Dorsolateral prefrontal cortex (tissue), 122 donors: ENCODE measurements at places on chromosomes 2 and 18. TPM values are rescaled to one million over a fixed set of nuclear protein-coding genes. Genes with fewer than 3 reads are reported as not detected.

SLC4A3 gene
- 71.1 TPM for total RNA-seq

ALK gene
- 4.4 TPM for total RNA-seq

SPP2 gene
- not detected for total RNA-seq

FAM237A gene
- 1.3 TPM for total RNA-seq

CLEC4F gene
- total RNA-seq: 0.47 TPM

PPM1B gene
- total RNA-seq: 88.9 TPM

MAPRE3 gene
- 172 TPM for total RNA-seq

HOXD13 gene
- not detected for total RNA-seq

ACKR3 gene
- 14.5 TPM for total RNA-seq

KCNG2 gene
- not detected for total RNA-seq

DNAH7 gene
- total RNA-seq: 12.2 TPM

RETREG2 gene
- total RNA-seq: 250 TPM

ACTR1B gene
- 146 TPM for total RNA-seq

ADCYAP1 gene
- total RNA-seq: 15.0 TPM

FTCDNL1 gene
- total RNA-seq: 13.8 TPM

ATP8B1 gene
- 8.1 TPM for total RNA-seq

SERPINB12 gene
- not detected for total RNA-seq
